ENCODE measurements at places on chromosomes 13 and 19.

DNA sequence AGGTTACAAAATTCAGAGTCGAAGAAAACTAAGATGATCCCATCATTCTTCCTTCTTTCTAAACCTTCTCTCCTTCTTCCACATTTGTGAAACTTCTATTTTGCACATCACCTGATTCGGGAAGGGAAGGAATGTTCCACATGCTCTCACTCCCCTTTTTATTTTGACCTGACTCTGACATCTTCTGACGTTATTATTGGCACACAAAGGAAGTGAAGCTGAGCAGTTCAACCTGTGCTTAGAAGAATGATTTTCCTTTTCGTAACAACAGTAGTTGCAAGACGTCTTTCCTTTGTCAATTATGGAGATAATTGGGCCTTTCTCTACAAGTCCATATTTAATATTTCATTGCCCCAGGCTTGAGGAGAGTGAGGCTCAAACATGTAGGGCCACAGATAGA is 18.0 kb downstream of the FAM124A start:
- ATAC-seq, result no peak

DNA sequence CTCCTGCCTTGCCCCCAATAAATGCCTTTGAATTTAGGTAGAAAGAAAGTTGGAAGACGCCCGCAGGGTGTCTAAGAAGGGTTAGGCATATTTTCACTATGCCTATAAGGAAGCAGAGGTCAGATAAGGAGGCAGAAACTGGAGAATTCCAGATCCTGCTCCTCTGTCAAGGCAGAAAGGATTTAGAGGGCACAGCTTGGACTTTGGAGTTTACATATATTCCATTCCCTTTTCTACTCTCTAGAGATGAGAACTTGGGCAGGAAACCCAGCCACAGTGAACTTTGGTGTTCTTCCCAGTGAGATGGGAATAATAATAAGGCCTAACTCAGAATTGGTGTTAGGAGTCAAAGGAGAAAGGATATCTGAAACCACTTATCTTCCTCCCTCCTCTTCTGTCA is 37.4 kb downstream of the CCNE1 start:
- no peak for ATAC-seq

GRCh38 chr13:21849323-21849722 is 178.4 kb downstream of the FGF9 start:
- peak; percentile 33 for ATAC-seq

- ATAC-seq, result no peak
Measured at GRCh38 chr13:93001866-93002461, 224.6 kb upstream of the GPC6 start.

DNA sequence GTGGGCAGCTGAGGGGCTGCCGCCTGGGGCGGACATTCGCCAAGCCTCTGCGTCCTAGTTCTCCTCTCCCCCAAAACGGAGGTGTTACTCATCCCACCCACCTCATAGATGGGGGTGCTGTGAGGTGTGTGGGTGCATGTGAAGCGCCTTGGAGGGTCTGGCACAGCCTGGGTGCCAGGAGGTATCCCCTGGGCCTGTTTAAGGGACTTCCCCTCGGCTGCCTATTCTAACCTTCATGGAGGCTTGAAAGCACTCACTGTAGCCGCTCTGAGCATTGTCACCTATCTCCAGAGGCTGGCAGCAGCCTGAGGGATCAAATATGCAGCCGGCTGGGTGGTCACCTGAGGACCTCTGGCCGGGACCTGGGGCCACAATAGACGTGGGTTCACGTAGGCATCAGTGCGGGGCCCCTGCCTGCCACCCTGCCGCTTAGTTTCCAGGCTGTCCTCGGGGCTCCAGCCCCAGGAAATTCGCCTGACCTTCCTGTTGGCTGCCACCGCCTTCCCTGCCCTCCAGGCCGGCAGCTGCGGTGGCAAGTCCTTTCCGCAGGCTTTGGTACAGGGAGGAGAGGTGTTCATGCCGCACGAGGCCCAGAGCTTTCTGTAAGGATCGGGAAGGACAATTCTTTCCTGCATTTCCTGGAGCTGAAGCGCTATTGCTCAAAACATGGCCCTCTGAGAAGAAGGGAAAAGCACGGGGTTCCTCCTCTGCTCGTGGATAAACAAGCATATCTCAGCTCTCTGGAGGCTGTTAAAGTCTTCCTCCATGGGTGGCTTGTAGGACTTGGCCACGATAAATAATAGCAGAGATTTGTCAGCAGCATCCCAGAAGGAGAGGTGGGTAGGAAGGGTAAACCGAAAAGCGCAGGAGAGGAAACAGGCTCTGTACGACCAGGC is 4.6 kb downstream of the COL4A2 start:
- no peak for ATAC-seq

DNA sequence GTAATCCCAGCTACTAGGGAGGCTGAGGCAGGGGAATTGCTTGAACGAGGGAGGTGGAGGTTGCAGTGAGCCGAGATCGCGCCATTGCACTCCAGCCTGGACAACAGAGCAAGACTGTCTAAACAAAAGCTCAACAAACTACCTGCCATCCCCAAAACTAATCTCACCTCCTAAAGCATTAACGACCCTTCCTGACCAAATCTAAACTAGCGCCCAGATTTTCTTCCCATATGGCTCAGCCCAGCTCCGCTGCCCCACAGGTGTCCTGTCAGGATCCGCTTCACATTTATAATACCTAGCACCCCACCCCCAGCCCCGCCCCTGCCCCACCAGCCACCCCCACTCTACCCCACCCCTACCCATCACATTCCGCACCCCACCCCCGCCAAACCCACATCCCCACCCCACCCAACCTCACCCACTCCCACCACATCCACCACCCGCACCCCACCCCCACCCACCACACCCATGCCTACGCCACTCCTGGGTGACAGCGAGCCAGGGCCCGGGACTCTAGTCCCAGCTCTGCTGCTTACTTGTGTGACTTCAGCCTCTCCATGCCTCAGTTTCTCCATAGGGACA is 599 bp downstream of the C19orf12 start:
- ATAC-seq, result peak; percentile 27

DNA sequence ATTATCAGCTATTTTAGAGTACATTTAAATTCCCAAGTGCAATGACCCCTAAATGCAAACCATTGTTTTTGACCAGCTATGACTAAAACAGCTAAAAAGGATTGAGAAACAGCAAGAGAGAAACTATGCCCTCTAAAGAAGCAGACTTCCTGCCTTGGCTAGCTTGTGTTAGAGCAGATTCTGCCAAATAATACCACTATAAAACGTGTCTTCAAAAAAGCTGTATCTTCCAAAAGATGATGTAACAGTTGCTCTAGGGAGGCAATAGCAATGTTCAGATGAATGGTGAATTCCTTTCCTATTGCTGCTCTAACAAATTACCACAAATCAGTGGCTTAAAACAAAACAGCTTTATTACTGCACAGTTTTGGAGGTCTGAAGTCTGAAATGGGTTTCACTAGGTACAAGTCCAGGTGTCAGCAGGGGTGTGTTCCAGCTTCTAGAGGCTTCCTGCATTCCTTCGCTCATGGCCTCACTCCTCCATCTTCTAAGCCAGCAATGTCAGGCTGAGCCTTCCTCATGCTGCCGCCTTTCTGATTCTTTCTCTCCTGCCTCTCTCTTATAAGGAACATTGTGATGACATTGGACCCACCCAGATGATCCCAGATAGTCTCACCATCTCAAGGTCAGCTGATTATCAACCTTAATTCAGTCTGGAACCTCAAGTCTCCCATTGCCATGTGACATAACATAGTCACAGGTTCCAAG is 84.5 kb downstream of the LRRC63 start:
- peak; percentile 46 for ATAC-seq

- no peak for ATAC-seq
Measured at GRCh38 chr19:4553092-4553695, 6.3 kb downstream of the SEMA6B start.

- no peak for ATAC-seq
Measured at GRCh38 chr13:35131471-35131870, 189.4 kb downstream of the NBEA start.

- ATAC-seq, result no peak
Measured at GRCh38 chr13:75151081-75151643, 330.8 kb downstream of the TBC1D4 start.

- no peak for ATAC-seq
Measured at GRCh38 chr19:1893791-1894190, 8.5 kb upstream of the ABHD17A start.

- ATAC-seq, result no peak
Measured at GRCh38 chr19:53875602-53876325, 6.2 kb upstream of the PRKCG start.
